CD4-positive, CD25-positive, alpha-beta regulatory T cell (primary cell): ENCODE measurements at places on chromosomes 5 and 9. TPM values are rescaled to one million over a fixed set of nuclear protein-coding genes. Genes with fewer than 3 reads are reported as not detected.

TRIM41 gene
- polyA plus RNA-seq, result 0.70 TPM

FSD1L gene
- polyA plus RNA-seq, result 0.65 TPM

CAST gene
- 48.2 TPM for polyA plus RNA-seq

IL4 gene
- 1.6 TPM for polyA plus RNA-seq

WWC1 gene
- not detected for polyA plus RNA-seq

FOXD1 gene
- polyA plus RNA-seq, result 0.07 TPM

PCDHA1 gene
- polyA plus RNA-seq, result not detected

BNC2 gene
- polyA plus RNA-seq, result not detected

IRX1 gene
- not detected for polyA plus RNA-seq

F2RL1 gene
- polyA plus RNA-seq, result 2.1 TPM

ELOVL7 gene
- not detected for polyA plus RNA-seq

SLC4A9 gene
- not detected for polyA plus RNA-seq

MLANA gene
- 0.49 TPM for polyA plus RNA-seq

PCDHB13 gene
- not detected for polyA plus RNA-seq
